Stimulated activated CD8-positive, alpha-beta memory T cell treated with anti-CD3 and anti-CD28 coated beads, Interleukin-7, amount 100 ng/mL, for 1 hour (primary cell): ENCODE measurements at places on chromosomes 6 and 20.

DNA sequence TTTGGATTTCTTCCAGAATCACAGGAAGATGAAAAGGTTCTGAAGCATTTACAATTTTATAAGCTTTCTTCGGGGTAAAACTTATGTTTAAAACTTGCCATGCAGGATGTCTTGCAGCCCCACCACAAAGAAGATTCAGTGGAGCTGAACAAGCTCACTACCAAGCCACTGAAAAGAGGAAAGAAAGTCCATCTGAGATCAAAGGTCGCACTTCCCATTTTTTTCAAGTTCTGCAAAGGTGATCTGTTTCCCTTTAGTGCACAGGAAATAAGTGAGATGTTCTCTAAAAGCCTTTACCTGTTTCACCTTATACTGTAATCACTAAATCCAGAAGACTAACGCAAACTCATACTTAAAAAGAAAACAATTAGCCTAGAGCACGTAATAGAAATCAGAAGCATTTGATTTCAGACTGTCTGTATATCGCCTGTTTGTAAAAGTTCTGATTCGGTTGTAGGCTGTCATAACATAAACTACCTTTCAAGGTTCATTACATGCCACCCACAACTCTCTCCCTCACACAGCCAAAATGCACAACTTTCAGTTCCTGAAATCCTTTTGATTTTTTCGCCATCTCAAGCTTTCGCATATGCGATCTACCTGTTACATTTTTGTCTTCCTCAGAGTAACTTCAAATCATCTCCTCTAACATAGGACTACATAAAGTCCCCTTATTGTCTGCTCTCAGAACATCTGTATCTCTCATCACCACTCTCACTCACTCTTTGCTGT lies 1.8 kb downstream of the ECHDC1 start:
- DNase-seq, result no peak

- DNase-seq, result no peak
These were observed 20.1 kb upstream of the MTCL3 start for GRCh38 chr6:127539272-127539671.

DNA sequence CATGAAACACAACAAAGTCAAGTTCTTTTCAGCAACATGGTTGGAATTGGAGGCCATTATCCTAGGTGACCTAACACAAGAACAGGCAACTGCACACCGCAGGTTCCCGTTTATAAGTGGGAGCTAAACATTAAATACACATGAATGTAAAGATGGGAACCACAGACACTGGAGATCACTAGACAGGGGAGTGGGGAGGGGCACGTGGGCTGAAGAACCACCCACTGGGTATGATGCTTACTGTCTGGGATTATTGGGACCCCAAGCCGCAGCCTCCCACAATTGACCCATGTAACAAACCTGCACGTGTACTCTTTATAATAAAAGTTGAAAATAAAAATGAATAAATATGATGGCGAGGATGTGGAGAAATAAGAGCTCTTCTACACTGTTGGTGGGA lies 8.6 kb upstream of the RAET1G start:
- DNase-seq, result no peak

DNA sequence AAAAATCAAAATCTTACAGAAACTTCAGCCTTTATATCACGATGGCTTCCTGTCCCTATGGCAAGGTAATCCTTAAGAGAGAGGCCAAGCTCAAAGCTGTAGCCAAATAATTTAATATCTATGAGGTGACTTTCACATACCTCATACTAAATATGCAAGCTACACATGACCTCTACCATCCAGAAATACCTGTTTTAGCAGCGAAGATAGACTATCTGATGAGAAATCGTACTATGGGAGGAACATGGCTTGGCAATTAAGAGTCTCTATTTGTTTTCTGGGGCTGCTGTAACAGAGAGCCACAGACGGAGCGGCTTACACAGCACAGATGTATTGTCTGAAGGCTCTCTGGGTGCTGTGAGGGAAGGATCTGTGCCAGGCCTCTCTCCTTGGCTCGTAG lies 31.0 kb upstream of the SALL4 start:
- DNase-seq, result no peak

DNA sequence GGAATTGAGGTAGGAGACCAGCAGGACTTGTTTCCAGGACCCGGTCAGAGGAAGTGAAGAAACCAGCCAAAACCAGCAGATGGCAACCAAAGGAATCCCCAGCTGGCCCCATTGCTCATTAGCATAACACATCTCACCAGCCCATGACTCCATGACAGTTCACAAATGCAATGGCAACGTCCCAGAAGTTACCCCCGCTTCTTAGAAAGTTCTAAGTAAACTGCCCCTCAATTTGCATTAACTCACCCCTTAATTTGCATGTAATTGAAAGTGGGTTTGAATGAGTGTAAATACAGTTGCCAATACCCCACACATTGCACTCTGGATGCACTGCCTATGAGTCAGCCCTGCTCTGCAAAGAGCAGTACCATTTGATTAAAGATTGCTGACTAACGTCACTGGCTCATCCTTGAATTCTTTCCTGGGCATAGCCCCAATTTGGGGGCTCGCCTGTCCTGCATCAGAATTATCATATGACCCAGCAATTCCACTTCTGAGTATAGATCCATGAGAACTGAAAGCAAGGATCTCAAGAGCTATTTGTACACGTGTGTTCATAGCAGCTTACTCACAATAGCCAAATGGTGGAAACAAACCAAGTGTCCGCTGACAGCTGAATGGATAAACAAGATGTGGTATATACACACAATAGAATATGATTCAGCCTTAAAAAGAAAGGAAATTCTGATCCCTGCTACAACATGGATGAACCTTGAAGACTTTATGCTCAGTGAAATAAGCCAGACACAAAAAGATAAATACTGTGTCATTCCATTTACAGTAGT lies 36.4 kb downstream of the MYLK4 start:
- DNase-seq, result no peak

- no peak for DNase-seq
These were observed 20.1 kb upstream of the FAM83C start for GRCh38 chr20:35312318-35312717.

DNA sequence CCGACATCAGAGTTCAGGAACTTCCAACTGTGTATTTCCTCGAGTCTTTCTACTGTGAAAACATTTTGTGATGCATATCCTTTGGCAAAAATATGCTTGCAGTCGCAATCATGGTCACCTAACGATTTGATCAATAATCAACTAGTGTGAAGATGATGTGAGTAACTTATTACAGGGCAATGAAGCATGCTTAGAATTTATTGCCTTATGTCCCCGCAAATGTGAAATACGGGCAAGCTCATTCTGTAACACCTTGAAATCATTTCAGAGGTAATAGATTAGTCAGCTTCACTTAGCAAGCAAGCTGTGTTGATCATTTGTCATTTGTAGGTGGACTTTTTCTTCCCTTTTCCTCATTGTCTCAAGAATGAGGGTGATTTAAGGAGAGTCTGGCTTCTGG lies 67.9 kb upstream of the DOK5 start:
- no peak for DNase-seq

GRCh38 chr6:74609871-74610270 lies 596.0 kb downstream of the COL12A1 start:
- no peak for DNase-seq

DNA sequence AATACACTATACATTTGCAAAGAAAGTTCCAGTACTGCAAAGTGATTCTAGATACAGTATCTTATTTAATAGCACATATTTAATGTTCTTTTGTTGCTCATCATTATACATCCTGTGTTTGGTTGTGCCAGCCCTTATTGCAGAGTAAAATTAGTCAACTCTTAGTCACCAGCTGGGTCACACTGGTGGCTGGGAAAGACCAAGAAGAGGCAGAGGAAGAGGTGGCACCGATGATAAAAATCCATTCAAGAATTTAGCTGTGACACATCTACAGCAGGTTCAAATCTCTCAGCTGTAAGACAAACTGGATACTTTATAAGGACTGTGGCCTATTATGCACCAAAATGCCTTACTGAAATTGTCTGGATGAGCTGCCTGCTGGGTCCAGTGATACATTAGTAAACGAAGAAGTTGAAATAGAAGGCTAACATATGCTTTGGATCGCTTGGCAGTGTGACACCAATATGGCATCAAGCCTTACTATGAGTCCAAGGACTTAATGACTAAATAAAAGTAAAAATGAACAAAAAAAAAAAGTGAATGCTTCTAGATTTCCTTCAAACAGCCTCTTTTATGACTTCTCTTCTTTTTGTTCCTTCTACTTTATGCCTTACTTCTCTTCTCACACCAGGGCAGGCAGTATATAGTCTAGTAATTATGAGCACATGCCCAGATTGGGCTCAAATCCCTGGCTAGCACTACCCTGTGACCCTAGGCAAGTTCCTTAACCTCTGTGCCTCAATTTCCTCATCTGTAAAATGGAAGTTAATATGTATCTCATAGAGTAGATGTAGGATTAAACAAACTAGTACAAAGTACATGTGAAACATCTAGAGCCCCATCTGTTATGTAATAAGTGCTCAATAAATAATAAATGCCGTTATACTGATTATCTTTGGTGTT lies 29.4 kb upstream of the RNF8 start:
- DNase-seq, result no peak

DNA sequence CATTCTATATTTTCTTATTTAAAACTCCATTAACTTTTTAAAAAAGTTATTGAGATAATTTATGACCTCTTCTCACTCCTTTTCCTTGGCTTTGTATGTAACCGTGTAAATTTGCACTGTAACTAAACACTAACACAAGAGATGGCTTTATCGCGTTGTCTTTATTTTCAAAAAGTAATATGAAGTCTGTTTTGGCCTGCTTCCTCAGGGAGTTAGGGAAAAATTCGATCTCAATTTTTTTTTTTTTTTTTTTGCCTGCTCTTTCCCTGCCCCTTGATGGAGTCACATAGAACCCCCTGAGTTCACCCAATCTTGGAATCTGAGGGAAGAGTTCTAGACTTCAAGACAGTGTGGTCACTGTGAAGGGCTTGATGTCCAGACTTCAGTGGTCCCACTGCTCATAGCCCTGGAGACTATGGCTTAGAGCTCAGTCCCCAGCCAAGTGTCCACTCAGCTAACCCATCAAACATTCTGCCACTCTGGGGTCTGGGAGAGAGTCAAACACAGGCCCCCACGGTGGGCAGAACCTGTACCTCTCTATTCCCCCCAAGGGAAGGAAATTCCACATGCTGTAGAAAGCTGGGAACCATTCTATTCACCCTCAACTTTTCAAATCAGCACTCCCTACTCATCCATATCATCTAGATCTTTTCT lies 15.7 kb upstream of the TBC1D22B start:
- no peak for DNase-seq

- DNase-seq, result no peak
These were observed 44.0 kb upstream of the CNKSR3 start for GRCh38 chr6:154554491-154554890.

DNA sequence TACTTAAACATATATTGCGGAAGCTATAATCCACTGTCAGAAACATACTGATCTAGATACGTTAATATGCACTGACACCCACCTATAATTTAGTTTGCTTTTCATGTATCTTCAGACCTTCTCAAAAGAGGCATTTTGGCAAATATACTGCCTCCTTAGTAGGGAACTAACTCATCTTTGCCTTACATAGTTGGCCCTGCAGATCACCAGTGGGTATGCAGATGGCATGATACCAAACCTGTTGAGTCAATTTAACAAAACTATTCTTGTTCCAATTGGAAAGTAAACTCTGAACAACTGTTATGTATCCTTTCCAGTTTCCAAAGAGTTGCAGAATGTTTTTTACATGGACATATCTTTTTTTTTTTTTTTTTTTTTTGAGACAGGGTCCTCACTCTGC lies 35.6 kb upstream of the TBC1D20 start:
- no peak for DNase-seq

- DNase-seq, result no peak
These were observed 313.6 kb upstream of the NT5E start for GRCh38 chr6:85136310-85136709.

- DNase-seq, result no peak
These were observed 70.9 kb upstream of the NHSL1 start for GRCh38 chr6:138569970-138570724.

GRCh38 chr20:59617221-59617620 lies 12.9 kb downstream of the PHACTR3 start:
- no peak for DNase-seq

DNA sequence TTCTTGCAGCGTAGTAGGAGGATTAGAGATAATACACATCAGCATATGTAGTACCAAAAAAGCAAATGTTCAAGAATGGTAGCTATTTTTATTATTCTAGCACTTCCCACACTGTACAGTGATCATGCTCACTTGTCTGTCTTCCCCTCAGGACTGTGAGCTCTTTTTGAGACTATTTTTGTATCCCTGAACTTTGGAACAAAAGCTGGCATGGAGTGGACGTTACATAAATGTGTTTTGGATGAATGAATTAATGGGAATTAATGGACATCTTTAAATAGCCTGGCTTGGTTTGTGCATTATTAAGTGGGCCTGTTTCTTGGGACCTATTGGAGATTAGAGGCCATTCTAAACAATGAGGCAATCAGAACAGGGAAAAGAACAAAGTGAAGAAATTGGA lies 243.7 kb downstream of the CD83 start:
- no peak for DNase-seq

DNA sequence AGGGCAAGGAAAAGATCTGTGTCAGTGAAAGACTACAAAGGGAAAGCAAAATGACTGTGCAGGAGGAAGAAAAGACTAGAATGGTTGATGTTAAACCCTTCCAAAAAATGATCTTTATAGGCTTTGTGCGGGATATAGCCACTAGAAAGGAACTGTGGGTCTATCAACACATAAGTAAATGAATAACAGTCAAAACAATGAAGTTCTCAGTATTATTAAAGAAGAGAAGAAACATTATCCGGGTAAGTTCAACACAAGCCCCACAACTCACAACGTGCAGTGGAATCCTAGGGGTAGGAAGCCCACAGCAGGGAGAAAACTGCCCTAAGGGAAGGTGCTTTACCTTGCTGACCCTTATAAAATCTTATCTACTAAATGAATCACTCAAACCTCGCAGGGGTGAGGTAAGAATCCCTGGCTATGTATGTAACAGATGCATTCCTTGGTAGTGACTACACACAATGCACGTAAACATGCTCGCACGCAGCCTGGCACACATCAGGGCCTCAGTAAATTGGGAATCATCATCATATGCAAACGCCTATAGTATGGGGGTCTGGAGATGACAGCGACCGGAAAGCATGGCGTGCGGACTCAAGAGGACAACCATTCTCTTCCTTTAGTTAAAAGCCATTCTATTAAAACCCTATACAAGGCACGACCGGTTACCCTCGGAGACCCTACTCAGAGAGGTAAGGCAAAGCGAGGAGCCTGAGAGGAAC lies 11.3 kb downstream of the TFAP2A start:
- DNase-seq, result no peak

- no peak for DNase-seq
These were observed 31.4 kb downstream of the FOXP4 start for GRCh38 chr6:41577356-41578216.
